Body of pancreas (tissue), 4 donors: ENCODE measurements at places on chromosomes 1 and 21. TPM values are rescaled to one million over a fixed set of nuclear protein-coding genes. Genes with fewer than 3 reads are reported as not detected.

The FAM167B gene
- not detected for total RNA-seq

DNA sequence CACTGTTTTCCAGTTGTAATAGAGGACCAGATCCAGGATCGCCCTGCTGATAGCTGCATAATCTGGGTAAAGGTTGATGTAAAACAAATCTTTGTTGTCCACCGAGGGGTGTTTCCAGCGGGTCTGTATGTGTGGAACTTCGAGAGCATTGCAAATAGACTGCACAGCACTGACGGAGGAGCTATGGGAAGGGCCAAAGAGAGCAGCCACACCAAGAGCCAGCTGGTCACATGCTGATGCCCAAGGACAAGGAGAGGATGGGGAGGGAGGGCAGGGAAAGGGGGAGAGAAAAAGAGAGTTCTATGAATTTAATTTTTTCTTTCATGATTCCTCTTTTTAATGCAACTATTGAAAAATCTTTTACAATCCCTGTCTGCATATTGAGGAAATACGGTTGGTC lies 250.0 kb downstream of the GRIK1 start:
- no peak overlapping the region for H3K27ac ChIP-seq
- H3K36me3 ChIP-seq: no peaks in the 10 kb centered on the region
- H3K4me1 ChIP-seq: peaks cover 30% of the 10 kb centered on the region
- DNase-seq: no peak

DNA sequence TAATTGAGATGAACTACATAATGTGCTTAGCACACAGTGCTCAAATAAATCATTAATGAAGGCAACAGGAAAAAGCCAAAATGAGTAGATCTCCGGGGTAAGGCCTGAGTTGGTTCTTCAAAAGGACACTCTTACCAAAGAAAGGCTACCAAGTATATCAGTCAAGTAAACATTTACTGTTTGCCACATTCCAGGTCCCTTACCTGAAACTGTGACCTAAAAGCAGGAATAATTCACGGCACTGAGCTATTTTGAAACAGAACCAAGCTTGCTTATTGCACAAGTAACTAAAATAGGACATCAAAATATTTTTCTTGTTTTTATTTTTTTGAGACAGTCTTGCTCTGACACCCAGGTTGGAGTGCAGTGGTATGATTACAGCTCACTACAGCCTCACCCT lies 2.0 kb upstream of the PITHD1 start:
- DNase-seq: no peak
- H3K36me3 ChIP-seq: no peaks in the 10 kb centered on the region
- peaks cover 22% of the 10 kb centered on the region for H3K4me1 ChIP-seq
- no peak overlapping the region for H3K27ac ChIP-seq

The CD53 gene
- 4.9 TPM for total RNA-seq

- no peaks in the 10 kb centered on the region for H3K36me3 ChIP-seq
- no peaks in the 10 kb centered on the region for H3K4me1 ChIP-seq
- no peak overlapping the region for H3K4me3 ChIP-seq
- no peak for DNase-seq
These were observed 9.0 kb downstream of the NSL1 start for GRCh38 chr1:212782422-212783154.
